ENCODE measurements at places on chromosomes 5 and 9. TPM values are rescaled to one million over a fixed set of nuclear protein-coding genes. Genes with fewer than 3 reads are reported as not detected.

Gene SLC46A2
- not detected for total RNA-seq

Gene TAF11L5
- not detected for total RNA-seq

Gene PTGR1
- total RNA-seq = not detected

Gene GNA14
- total RNA-seq = not detected

GRCh38 chr5:57179262-57180200 is 5.7 kb downstream of the GPBP1 start:
- peaks cover 41% of the 10 kb centered on the region for H3K4me1 ChIP-seq
- H3K4me3 ChIP-seq = peak overlapping the region; percentile 99
- DNase-seq = no peak
- no peaks in the 10 kb centered on the region for H3K27me3 ChIP-seq
- H3K27ac ChIP-seq = peak overlapping the region; percentile 99

DNA sequence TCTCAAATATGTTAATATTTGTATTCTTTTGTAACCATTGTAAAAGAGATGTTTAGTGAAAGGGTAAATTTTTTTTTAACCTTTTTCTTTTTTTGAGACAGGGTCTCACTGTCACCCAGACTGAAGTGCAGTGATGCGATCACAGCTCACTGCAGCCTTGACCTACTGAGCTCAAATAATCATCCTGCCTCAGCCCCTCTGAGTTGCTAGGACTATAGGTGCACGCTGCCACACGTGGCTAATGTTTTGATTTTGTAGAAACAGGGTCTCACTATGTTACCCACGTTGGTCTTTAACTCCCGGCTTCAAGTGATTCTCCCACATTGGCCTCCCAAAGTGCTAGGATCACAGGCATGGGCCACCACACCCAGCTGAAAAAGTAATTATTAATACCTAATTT is 58.0 kb upstream of the CDK5RAP2 start:
- no peak overlapping the region for H3K27ac ChIP-seq
- peaks cover 5% of the 10 kb centered on the region for H3K36me3 ChIP-seq
- no peaks in the 10 kb centered on the region for H3K4me1 ChIP-seq
- H3K4me3 ChIP-seq = no peak overlapping the region
- H3K27me3 ChIP-seq = no peaks in the 10 kb centered on the region
- no peak for DNase-seq

- H3K4me1 ChIP-seq = no peaks in the 10 kb centered on the region
- H3K27ac ChIP-seq = no peak overlapping the region
- H3K27me3 ChIP-seq = peaks cover 74% of the 10 kb centered on the region
- H3K4me3 ChIP-seq = no peak overlapping the region
Measured at GRCh38 chr9:4147476-4148230, 152.2 kb downstream of the GLIS3 start.

- DNase-seq = no peak
- H3K27me3 ChIP-seq = no peaks in the 10 kb centered on the region
- H3K27ac ChIP-seq = no peak overlapping the region
- H3K4me3 ChIP-seq = no peak overlapping the region
- H3K4me1 ChIP-seq = no peaks in the 10 kb centered on the region
- no peaks in the 10 kb centered on the region for H3K36me3 ChIP-seq
Measured at GRCh38 chr5:24381861-24382489, 262.8 kb downstream of the CDH10 start.
